Caco-2 (cell line): ENCODE measurements at places on chromosomes 2 and 18.

GRCh38 chr2:46179037-46179621 is 118.1 kb upstream of the EPAS1 start:
- DNase-seq, result no peak

DNA sequence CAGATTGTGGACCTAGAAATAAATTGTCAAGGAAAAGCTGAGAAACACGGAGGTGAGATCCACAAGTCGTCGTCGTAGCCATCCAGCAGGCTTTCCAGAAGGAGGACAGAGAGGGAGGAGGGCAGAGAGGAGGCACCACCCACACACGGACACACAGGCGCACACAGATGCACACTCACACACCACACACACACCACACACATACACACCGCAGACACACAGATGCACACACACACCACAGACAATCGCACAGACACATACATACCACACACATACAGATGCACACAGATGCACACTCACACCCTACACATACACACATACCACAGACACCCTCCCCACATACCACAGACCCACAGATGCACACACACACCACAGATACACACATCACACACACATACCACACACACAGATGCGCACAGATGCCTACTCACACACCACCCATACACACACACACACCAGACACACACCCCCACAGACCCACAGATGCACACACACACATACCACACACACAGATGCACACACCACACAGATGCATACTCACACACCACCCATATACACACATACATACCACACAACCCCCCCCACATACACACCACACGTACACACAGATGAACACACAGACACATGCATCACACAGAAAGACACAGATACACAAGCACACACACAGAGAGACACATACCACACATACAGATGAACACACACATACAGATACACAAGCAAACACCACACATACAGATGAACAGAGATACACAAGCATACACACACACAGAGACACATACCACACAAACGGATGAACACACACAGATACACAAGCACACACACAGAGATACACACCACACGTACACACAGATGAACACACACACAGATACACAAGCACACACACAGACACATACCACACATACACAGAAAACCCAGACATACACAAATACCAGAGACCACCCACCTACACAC is 12.7 kb upstream of the BOK start:
- DNase-seq, result no peak

GRCh38 chr2:151357359-151357758 is at the start of gene TNFAIP6:
TSS of gene TNFAIP6 (plus strand) at chr2:151357592. CDS start at chr2:151357667, 75 bp downstream.
- no peak for DNase-seq

DNA sequence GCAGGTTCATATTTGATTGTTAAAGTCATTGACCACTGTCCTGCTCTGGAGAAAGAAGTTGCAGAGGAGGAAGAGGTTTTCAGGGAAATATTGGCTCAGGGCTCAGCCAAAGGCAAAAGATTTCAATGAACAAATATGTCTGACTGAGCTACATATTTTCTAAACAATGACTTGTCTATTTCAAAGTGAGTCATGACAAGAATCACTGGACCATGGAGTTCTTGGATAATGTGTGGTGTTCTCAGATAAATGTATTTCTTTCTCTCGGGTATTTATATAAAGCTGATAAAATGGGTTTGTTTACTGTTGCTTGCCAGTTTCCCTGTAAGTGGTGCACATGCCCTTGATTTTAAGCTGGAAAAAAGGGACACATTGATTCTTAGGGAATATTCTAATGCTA is 34.3 kb upstream of the RMP24 start:
- no peak for DNase-seq

DNA sequence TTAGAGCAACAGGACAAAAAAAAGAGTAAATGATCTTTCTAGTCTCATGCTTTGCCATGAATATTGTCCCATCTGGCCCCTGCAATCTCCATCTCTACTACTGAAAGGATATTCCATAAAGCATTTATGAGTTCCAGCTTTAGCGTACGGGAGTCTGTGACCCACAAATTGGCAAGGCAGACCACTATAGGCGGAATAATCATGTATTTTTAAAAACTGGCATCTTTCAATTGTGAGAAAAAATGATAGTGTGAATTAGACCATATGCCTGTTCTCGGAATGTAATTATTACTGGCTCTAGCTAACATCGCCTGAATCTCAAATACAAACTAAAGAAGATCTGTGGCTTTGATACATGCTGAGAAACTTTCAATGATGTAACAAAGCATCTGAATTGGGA is 738.1 kb upstream of the NXPH2 start:
- no peak for DNase-seq

- DNase-seq, result peak; percentile 12
These were observed 24.2 kb upstream of the KLF11 start for GRCh38 chr2:10019174-10019573.

- DNase-seq, result peak; percentile 55
These were observed 175.7 kb downstream of the SOCS6 start for GRCh38 chr18:70464343-70465114.
